Hepatocyte (in vitro differentiated cells): ENCODE measurements at places on chromosomes 6 and 20. TPM values are rescaled to one million over a fixed set of nuclear protein-coding genes. Genes with fewer than 3 reads are reported as not detected.

PCIF1 gene
- 9.7 and 11.8 TPM in 2 replicates for total RNA-seq

PSMG4 gene
- total RNA-seq: 8.1 and 15.5 TPM in 2 replicates

CAGE1 gene
- 0.17 TPM in 1 of 2 replicates, not detected in the other for total RNA-seq

SYNDIG1 gene
- total RNA-seq: 1.4 and 1.5 TPM in 2 replicates

KCNG1 gene
- 26.1 and 28.7 TPM in 2 replicates for total RNA-seq

XKR7 gene
- 0.12 and 0.37 TPM in 2 replicates for total RNA-seq

CLVS2 gene
- under 0.01 and 0.07 TPM in 2 replicates for total RNA-seq

HLA-DOB gene
- not detected in 2 replicates for total RNA-seq

GRCh38 chr20:29497261-29497671, 1760.2 kb upstream of the DEFB115 start:
- H3K27me3 ChIP-seq: no peaks in the 10 kb centered on the region
- no peaks in the 10 kb centered on the region for H3K36me3 ChIP-seq
- no peaks in the 10 kb centered on the region for H3K4me1 ChIP-seq
- DNase-seq: no peak
- H3K27ac ChIP-seq: no peak overlapping the region

- no peaks in the 10 kb centered on the region for H3K27me3 ChIP-seq
- DNase-seq: no peak
- H3K4me3 ChIP-seq: no peak overlapping the region
- H3K4me1 ChIP-seq: no peaks in the 10 kb centered on the region
- no peaks in the 10 kb centered on the region for H3K36me3 ChIP-seq
Observed at GRCh38 chr6:123896869-123897268, 93.2 kb downstream of the NKAIN2 start.

GRCh38 chr6:43742285-43742684, 27.7 kb upstream of the VEGFA start:
- H3K36me3 ChIP-seq: no peaks in the 10 kb centered on the region
- H3K27ac ChIP-seq: no peak overlapping the region
- DNase-seq: no peak
- peaks cover 16% of the 10 kb centered on the region for H3K4me1 ChIP-seq

- no peak overlapping the region for H3K27ac ChIP-seq
- H3K4me1 ChIP-seq: no peaks in the 10 kb centered on the region
- DNase-seq: no peak
- no peaks in the 10 kb centered on the region for H3K36me3 ChIP-seq
- no peak overlapping the region for H3K4me3 ChIP-seq
Observed at GRCh38 chr6:7496266-7496875, 45.1 kb upstream of the DSP start.

DNA sequence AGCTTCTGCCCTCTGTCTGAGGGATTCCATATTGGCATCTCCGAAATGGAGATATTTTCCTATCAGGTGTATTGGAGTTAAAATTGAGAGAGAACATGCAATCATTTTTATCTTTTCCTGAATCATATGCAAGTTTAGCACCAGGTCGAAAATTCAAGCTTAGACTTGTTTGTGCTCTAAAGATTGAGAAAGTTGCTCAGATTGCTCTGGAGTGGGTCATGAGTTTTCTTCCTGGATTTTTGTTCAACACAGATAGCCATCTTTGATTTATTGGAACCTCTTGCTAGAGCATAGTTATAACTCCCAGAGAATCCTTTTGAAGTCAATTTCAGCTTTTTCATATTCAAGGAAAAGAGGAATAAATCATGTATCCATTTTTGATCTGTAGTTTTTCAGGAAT, 373.5 kb upstream of the FLRT3 start:
- no peaks in the 10 kb centered on the region for H3K27me3 ChIP-seq
- peak overlapping the region; percentile 70 for H3K27ac ChIP-seq

DNA sequence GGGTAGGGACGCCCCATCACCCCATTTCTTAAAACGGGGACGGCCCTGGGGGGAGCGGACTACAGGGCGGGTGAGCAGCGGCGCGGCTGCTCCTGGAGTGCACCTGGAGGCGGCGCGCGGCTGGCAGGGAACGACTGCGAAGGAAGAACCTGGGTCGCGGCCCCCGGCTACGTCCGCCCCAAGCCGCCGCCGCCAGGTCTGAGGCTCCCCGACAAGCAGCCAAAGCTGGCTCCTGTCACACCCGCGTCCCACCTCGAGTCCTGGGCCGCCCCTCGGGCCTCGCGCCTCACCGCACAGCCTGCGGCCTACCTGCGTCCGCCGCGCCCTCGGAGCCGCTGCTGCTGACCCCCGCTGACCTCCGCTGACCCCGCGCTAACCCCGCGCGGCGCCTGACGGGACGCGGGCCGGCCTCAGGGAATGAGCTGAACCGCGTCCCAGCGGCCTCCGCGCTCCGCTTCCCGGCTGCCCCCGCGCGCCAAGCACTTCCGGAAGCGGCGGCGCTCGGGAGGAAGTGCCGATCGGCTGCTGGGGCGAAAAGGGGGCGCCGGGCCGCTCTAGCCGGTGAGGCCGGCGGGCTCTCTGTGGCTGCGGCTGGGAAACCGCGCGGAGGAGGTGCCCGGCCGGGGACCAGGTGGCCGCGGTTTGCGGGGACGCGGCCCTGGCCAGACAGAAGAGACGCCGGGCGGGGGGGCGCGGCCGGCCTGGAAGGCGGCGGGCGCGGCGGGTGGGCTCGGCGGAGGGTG, at the start of the genes ARFRP1 and ZGPAT:
ARFRP1 (minus strand) TSS at position 419 of the 743 bp plus-strand sequence. CDS start 885 bp downstream, outside the sequence.
ZGPAT (plus strand) TSS at position 482 of the 743 bp plus-strand sequence. CDS start 542 bp downstream, outside the sequence.
- peak within 1 kb of the TSS; percentile 72 for H3K4me3 ChIP-seq
- H3K4me1 ChIP-seq: peaks cover 13% of the 10 kb centered on the region
- peak within 1 kb of the TSS; percentile 91 for H3K27ac ChIP-seq
- H3K27me3 ChIP-seq: no peaks in the 10 kb centered on the region
- no peaks in the 10 kb centered on the region for H3K36me3 ChIP-seq

GRCh38 chr20:62427172-62428001, at the start of gene RBBP8NL:
Gene RBBP8NL, minus strand, starts transcription at chr20:62427539. Its CDS starts 7,892 bp downstream, at chr20:62419647.
- H3K36me3 ChIP-seq: no peaks in the 10 kb centered on the region
- no peaks in the 10 kb centered on the region for H3K27me3 ChIP-seq
- peak within 1 kb of the TSS; percentile 84 for H3K27ac ChIP-seq
- H3K4me3 ChIP-seq: no peak within 1 kb of the TSS
- DNase-seq: peak; percentile 88

GRCh38 chr6:36848658-36849441, 9.6 kb upstream of the CPNE5 start:
- H3K4me3 ChIP-seq: no peak overlapping the region
- no peaks in the 10 kb centered on the region for H3K36me3 ChIP-seq
- DNase-seq: peak; percentile 83
- no peaks in the 10 kb centered on the region for H3K27me3 ChIP-seq
- H3K4me1 ChIP-seq: peaks cover 17% of the 10 kb centered on the region

GRCh38 chr6:110552076-110552475, 75.7 kb upstream of the SLC22A16 start:
- no peak overlapping the region for H3K4me3 ChIP-seq
- no peaks in the 10 kb centered on the region for H3K4me1 ChIP-seq

DNA sequence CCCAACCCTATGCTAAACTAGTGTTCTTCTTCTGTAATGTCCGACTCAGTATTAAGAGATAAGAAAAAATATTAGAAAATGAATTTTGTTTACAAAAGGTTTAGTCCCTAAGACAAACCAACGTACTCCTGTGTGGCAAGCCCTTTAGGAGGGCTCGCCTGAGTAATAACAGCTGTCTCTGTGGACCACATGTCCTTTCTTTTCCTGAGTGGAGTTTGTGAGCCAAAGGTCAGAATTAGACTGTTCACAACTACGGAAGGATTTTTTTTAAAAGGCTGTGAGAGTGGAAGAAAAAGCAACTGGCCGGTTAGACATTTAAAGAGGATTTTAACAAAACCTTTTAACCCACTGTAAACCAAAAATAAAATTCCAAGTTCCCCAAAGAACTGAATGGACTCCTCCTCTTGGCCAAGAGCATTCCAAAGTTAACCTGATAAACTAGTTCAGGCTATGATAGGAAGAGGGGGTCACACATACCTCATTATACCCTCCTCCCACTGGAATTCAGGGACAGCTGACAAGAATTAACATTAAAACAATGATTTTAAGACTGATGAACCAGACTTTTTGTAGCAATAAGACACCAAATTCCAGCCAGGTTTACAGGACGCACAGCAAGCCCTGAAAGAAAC, 43.5 kb downstream of the FAM184A start:
- DNase-seq: peak; percentile 22
- no peaks in the 10 kb centered on the region for H3K36me3 ChIP-seq
- peaks cover 4% of the 10 kb centered on the region for H3K4me1 ChIP-seq
- no peak overlapping the region for H3K4me3 ChIP-seq

GRCh38 chr6:43917878-43918382, 147.9 kb downstream of the VEGFA start:
- H3K4me1 ChIP-seq: peaks cover 40% of the 10 kb centered on the region
- peak overlapping the region; percentile 56 for H3K27ac ChIP-seq
- peak; percentile 54 for DNase-seq
- H3K4me3 ChIP-seq: no peak overlapping the region
- no peaks in the 10 kb centered on the region for H3K36me3 ChIP-seq
- H3K27me3 ChIP-seq: no peaks in the 10 kb centered on the region

DNA sequence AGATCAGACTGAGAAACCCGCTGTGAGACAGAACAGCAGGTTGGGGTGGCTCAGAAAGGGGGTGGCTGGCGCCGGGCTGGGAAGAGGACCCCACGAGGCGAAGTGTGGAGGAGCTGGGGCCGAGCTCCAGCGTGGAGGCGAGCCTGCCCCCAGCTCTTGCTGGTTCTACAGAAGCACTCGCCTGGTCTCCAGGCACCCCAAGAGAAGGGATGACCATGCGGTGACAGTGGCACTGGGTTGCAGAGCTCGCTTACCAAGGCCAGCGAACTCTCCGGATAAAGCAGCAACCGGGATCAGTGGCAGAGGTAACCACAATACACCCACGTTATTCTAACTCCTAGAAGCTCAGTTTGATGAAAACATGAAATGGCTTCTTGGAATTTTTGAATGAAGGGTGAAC, 26.5 kb downstream of the THBS2 start:
- H3K27me3 ChIP-seq: no peaks in the 10 kb centered on the region
- H3K36me3 ChIP-seq: no peaks in the 10 kb centered on the region
- DNase-seq: no peak
- H3K4me1 ChIP-seq: no peaks in the 10 kb centered on the region

GRCh38 chr6:106084989-106085691, 996 bp upstream of the PRDM1 start:
- peak overlapping the region; percentile 77 for H3K27ac ChIP-seq
- peaks cover 41% of the 10 kb centered on the region for H3K4me1 ChIP-seq
- DNase-seq: no peak
- H3K36me3 ChIP-seq: no peaks in the 10 kb centered on the region
- no peak overlapping the region for H3K4me3 ChIP-seq

- no peak overlapping the region for H3K4me3 ChIP-seq
- no peak for DNase-seq
- no peak overlapping the region for H3K27ac ChIP-seq
- H3K36me3 ChIP-seq: no peaks in the 10 kb centered on the region
- H3K27me3 ChIP-seq: no peaks in the 10 kb centered on the region
- H3K4me1 ChIP-seq: no peaks in the 10 kb centered on the region
Observed at GRCh38 chr20:18989736-18990474, 176.3 kb downstream of the SCP2D1 start.

GRCh38 chr6:143545976-143546547, 34.5 kb upstream of the FUCA2 start:
- DNase-seq: no peak
- no peak overlapping the region for H3K4me3 ChIP-seq
- H3K36me3 ChIP-seq: no peaks in the 10 kb centered on the region
- H3K27ac ChIP-seq: peak overlapping the region; percentile 96
- H3K4me1 ChIP-seq: peaks cover 44% of the 10 kb centered on the region

- no peaks in the 10 kb centered on the region for H3K36me3 ChIP-seq
Observed at GRCh38 chr20:40488401-40488800, 200.6 kb downstream of the MAFB start.

- peaks cover 4% of the 10 kb centered on the region for H3K4me1 ChIP-seq
- no peaks in the 10 kb centered on the region for H3K27me3 ChIP-seq
- H3K4me3 ChIP-seq: no peak overlapping the region
Observed at GRCh38 chr20:9281803-9282202, 212.9 kb downstream of the PLCB4 start.

DNA sequence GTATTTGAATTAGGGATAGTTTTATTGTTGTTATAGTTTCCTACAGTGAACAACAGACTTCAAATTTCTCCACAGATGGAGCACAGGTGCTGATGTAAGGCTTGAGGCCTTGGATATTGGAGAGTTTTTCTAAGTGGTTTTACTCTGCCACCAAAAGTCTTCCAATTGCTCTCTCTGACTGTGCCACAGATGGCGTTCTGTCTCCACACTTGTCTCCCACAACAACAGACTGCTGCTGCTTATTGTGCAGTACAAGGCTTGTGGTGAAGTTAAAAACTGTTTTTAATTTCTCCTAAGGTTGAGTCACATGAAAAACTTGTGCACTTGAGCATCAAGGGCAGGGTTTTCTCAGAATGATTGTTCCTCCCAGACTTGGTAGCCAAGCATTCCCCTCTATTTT, 460.9 kb upstream of the KHDRBS2 start:
- no peak overlapping the region for H3K4me3 ChIP-seq
- no peaks in the 10 kb centered on the region for H3K36me3 ChIP-seq
- no peaks in the 10 kb centered on the region for H3K4me1 ChIP-seq
- no peak for DNase-seq
- H3K27ac ChIP-seq: no peak overlapping the region

- no peak for DNase-seq
- peak overlapping the region; percentile 67 for H3K27ac ChIP-seq
Observed at GRCh38 chr6:6916598-6916997, 191.2 kb upstream of the RREB1 start.

DNA sequence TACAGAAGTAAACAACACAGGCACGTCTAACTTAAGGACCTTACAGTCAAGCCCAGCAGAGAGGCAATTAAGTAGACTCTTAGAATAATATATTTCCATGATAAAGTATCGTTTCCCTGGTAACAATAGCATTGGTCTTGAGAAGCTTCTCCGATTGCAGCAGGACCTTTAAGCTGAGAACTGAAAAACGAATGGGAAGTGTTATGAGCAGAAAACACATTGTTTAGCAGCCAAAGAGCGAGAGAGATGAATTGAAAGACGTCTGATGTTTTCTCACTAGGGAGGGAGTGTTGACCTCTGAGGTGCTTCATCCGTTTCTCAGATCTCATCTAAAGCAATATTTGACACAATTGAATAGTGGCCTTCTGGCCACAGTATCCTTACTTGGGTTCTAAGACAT, 855 bp downstream of the BYSL start:
- H3K4me3 ChIP-seq: peak overlapping the region; percentile 47
- H3K27me3 ChIP-seq: no peaks in the 10 kb centered on the region
- H3K36me3 ChIP-seq: no peaks in the 10 kb centered on the region
- no peak for DNase-seq

DNA sequence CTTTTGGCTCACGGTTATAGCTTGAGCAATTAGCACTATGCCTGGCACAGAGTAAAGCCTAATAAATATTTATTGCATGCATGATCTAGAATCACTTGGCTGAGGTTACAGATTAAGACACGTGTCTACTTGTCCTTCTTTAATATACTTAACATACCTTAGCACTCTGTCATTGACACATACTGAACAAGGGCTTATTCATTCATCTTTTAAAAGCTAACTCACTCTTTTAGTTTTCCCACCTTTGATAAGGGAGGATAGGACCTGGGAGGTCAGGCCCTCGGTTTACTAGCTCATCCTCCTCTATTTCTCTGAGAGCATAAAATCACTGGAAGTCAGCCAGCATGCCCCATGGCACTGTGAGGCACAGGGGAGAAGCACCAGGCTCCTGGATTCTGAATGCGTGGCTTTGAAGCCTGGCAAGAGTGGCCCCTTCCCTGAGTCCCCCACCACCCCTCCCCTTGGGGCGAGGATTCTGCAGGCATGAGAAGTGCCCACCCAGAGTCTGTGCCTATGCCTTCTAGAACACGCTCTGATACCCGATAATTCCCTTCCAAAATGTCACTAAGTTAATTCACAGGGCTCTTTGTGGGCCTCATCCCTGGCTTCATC, 11.2 kb downstream of the ZCCHC3 start:
- no peaks in the 10 kb centered on the region for H3K27me3 ChIP-seq
- DNase-seq: no peak
- no peaks in the 10 kb centered on the region for H3K36me3 ChIP-seq
- peak overlapping the region; percentile 97 for H3K27ac ChIP-seq
- H3K4me1 ChIP-seq: peaks cover 11% of the 10 kb centered on the region
